ENCODE measurements at places on chromosomes 12 and 14.

DNA sequence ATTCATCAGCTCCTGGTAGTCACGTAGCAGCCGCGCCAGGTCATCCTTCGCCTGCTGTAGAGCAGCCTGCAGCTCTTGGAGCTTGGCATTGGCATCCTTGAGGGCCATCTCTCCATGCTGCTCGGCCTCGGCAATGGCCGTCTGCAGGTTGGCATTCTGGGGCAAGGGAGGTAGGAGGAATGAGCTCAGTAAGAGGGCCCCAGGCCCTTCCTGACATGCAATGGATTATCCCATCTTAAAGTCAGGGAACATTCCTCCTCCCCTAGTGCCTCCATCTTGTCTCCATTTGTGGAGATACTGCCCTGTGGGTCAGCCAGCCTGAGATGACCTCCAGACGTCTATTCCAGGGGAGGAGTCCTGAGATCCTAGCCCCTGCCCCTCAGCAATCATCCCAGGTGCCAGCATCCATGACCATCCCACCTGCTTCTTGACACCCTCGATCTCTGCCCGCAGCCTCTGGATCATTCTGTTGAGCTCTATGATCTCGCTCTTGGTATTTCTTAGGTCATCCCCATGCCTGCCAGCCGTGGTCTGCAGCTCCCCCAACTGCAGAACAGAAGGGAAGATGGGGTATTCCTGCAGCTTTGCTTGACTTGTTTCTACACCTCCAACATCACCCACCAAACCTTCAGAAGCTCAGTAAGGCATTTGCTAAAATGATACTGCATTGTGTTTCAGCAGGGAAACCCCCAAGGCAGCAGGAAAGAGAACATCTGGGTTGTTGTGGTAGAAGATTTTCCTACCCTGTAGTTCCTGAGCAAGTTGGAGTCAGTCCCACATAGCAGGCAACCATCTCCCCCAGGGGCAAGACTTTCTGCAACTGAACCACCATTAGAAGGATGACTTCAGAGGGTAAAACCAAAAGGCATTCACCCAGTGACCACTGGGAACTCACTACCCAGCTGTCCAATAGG lies 4.4 kb downstream of the KRT3 start:
- H3K4me3 ChIP-seq: no peak overlapping the region
- no peak overlapping the region for H3K27ac ChIP-seq
- peaks cover 18% of the 10 kb centered on the region for H3K4me1 ChIP-seq
- no peaks in the 10 kb centered on the region for H3K27me3 ChIP-seq
- H3K36me3 ChIP-seq: no peaks in the 10 kb centered on the region

GRCh38 chr12:124392667-124393413 lies 97.9 kb downstream of the RFLNA start:
- peaks cover 64% of the 10 kb centered on the region for H3K4me1 ChIP-seq
- H3K4me3 ChIP-seq: peak overlapping the region; percentile 21
- no peaks in the 10 kb centered on the region for H3K27me3 ChIP-seq
- H3K36me3 ChIP-seq: peaks cover 10% of the 10 kb centered on the region
- peak overlapping the region; percentile 96 for H3K27ac ChIP-seq

GRCh38 chr12:132633398-132633797 lies 14.8 kb downstream of the P2RX2 start:
- DNase-seq: no peak
- H3K27ac ChIP-seq: no peak overlapping the region
- no peaks in the 10 kb centered on the region for H3K4me1 ChIP-seq
- H3K27me3 ChIP-seq: no peaks in the 10 kb centered on the region
- peaks cover 12% of the 10 kb centered on the region for H3K36me3 ChIP-seq

DNA sequence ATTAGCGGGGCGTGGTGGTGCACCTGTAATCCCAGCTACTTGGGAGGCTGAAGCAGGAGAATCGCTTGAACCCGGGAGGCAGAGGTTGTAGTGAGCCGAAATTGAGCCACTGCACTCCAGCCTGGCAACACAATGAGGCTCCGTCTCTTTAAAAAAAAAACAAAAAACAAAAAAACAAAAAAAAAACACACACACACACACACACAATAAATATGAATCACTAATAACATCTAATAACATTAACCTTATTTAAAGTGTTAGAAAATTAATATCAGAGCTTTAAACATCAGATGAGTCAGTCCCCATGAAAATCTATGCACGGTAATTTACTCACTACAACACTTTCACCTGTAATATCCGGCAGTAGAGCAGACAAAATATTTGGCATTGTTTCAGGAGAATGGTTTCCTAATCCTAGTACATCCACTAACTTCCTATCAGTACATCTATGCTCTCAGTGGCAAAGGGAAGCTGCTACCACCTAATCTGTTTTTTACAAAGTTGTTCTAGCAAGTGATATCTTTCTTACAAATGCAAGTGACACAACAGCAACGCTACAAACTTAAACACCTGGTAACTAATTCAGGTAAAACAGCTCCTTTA lies 36.2 kb downstream of the MED13L start:
- no peak overlapping the region for H3K4me3 ChIP-seq
- no peaks in the 10 kb centered on the region for H3K36me3 ChIP-seq
- peaks cover 13% of the 10 kb centered on the region for H3K4me1 ChIP-seq
- no peak for DNase-seq

GRCh38 chr14:37027188-37027824 lies 145.1 kb downstream of the SLC25A21 start:
- H3K36me3 ChIP-seq: no peaks in the 10 kb centered on the region
- DNase-seq: no peak
- no peak overlapping the region for H3K4me3 ChIP-seq
- no peaks in the 10 kb centered on the region for H3K27me3 ChIP-seq

GRCh38 chr12:32997471-32997870 lies 100.9 kb upstream of the PKP2 start:
- H3K4me3 ChIP-seq: no peak overlapping the region
- H3K36me3 ChIP-seq: no peaks in the 10 kb centered on the region
- no peaks in the 10 kb centered on the region for H3K4me1 ChIP-seq

- H3K27me3 ChIP-seq: no peaks in the 10 kb centered on the region
- H3K4me3 ChIP-seq: no peak overlapping the region
- H3K27ac ChIP-seq: no peak overlapping the region
- H3K4me1 ChIP-seq: no peaks in the 10 kb centered on the region
These were observed 41.4 kb downstream of the FBXL14 start for GRCh38 chr12:1552911-1553491.
